ENCODE measurements at places on chromosomes 16 and 17.

DNA sequence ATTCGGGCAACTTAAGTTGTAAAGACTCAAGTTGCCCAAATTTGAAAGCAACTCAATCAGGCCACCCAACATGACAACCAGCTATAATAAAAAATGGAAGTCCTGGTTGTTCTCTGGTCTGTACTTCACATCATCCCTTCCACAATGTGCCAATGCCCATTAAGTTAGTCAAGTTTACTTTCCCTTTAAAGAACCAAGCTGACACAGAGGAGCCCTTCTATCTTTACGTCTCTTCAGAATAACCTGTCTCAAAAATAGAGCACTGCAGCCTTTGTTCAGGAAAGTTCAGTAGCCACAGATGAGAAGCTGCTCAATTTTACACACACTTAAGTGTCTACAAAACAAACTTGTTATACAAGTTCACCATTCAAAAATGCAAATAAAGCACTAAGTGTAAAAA lies 75.1 kb upstream of the C17orf78 start:
- DNase-seq: no peak

- DNase-seq: no peak
Observed at GRCh38 chr16:19135201-19135842, 21.6 kb downstream of the ITPRIPL2 start.

- DNase-seq: no peak
Observed at GRCh38 chr17:29949696-29950095, 8.3 kb downstream of the EFCAB5 start.

DNA sequence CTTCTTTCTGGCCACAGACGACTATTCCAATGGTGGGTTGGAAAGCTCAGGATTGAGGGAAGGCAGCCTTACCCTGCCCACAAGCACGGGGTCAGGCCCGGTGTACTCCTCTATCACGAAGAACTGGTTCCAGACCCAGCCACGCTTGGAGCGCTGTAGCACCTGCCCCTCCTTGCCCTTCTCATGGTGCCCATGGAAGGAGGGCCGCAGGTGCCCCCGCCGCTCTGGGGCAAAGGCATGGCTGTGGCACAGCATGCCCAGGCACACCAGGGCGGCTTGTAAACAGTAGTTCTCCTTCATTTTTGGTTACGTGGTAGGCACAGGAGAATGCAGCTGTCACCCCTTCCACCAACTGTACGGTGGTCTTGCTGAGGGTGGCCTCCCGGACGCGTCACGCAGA lies 117.3 kb downstream of the CDH11 start:
- no peak for DNase-seq

- DNase-seq: no peak
Observed at GRCh38 chr16:3946604-3947180, 66.2 kb upstream of the CREBBP start.

DNA sequence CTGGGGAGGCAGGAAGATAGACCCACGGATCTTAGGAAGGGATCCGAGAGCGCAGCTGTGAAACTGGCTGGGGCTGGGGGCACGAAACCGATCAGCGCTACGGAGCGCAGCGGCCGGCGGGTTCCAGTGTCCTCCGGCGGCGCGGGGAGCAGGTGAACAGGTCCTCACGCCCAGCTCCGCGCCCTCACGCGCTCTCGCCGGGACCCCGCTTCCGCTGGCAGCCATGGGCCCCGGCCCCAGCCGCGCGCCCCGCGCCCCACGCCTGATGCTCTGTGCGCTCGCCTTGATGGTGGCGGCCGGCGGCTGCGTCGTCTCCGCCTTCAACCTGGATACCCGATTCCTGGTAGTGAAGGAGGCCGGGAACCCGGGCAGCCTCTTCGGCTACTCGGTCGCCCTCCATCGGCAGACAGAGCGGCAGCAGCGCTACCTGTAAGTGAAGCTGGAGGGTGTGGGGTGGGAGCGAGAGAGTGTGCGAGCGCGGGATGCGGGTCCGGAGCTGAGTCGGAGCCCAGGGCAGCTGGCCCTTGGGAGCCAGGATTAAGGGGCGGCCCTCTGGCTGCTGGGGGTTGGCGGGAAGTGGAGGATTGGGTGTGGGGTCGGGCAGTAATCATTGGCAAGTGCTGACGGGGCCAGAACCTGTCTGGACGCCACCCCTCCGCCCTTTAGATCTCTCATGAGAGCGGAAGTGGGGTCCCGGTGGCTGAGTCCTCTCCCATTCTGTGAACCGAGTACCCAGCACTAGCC lies 479 bp downstream of the ITGA3 start:
- DNase-seq: peak; percentile 29

- DNase-seq: no peak
Observed at GRCh38 chr17:81682565-81683207, 911 bp downstream of the ARL16 start.

- DNase-seq: no peak
Observed at GRCh38 chr17:36132421-36132831, 28.8 kb downstream of the CCL4 start.

GRCh38 chr16:80570106-80570478 lies 29.3 kb downstream of the DYNLRB2 start:
- DNase-seq: no peak

DNA sequence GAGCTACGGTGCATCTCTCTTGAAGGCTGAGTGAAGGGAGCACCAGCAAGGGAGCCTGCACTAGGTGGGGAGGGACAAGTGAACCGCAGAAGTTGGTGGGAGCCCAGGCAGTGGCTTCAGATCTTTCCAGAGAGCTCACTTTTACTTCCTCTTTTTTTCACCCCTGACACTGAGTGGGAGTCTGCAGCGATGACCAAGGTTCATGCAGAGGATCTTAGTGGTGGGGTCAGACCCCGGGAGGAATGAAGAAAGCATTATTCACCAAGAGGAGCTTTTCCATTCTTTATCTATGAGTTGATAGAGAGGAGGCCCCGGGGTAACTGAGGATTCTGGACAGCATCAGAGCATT lies 3.0 kb upstream of the CCL2 start:
- DNase-seq: no peak

GRCh38 chr17:74512624-74513091 lies 18.6 kb downstream of the CD300LB start:
- no peak for DNase-seq

DNA sequence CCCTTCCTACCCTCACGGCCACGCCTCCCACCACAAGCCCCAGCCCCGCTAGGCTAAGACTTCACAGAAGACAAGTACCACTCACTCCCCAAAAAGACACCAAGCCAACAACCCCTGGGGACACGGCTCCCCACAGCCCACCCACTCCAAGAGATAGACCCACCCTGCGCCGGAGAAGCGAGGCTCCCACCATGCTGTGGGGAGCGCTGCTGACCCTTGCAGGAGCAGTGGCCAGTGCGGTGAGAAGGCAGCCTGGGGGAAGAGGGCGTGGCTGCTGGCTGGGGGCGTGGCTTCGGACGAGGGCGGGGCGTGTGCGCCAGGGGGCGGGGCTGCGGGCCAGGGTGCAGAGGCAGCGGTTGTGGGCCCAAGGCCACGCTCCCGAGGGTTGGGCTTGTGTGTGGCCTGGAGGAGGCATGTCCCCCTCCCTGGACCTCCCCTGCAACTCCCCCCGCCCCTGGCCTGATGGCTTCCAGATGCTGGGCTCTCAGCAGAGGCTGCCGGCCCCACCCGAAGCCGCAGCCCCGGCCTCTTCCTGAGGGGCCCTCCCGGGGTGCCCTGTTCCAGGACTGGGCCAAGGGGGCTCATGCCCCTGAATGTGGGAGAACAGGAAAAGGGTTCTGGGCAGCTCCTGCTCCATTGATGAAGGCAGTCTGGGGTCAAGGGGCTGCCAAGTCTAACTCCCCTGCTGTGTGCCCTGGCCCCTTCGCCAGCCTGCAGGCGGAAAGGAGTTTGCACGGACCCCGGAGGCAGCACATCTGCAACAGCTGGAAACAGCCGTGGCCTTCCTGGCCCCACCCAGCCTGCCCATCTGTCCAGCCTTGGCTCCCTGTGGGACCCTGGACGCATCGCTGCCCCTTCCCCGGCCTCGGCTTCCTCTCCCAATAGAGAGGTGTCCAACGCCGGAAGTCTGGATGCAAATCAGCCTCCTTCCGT lies 9.1 kb downstream of the TFAP4 start:
- no peak for DNase-seq

GRCh38 chr16:72443809-72444208 lies 271.9 kb upstream of the PMFBP1 start:
- no peak for DNase-seq

- no peak for DNase-seq
Observed at GRCh38 chr16:71630808-71631207, 4.8 kb downstream of the MARVELD3 start.

DNA sequence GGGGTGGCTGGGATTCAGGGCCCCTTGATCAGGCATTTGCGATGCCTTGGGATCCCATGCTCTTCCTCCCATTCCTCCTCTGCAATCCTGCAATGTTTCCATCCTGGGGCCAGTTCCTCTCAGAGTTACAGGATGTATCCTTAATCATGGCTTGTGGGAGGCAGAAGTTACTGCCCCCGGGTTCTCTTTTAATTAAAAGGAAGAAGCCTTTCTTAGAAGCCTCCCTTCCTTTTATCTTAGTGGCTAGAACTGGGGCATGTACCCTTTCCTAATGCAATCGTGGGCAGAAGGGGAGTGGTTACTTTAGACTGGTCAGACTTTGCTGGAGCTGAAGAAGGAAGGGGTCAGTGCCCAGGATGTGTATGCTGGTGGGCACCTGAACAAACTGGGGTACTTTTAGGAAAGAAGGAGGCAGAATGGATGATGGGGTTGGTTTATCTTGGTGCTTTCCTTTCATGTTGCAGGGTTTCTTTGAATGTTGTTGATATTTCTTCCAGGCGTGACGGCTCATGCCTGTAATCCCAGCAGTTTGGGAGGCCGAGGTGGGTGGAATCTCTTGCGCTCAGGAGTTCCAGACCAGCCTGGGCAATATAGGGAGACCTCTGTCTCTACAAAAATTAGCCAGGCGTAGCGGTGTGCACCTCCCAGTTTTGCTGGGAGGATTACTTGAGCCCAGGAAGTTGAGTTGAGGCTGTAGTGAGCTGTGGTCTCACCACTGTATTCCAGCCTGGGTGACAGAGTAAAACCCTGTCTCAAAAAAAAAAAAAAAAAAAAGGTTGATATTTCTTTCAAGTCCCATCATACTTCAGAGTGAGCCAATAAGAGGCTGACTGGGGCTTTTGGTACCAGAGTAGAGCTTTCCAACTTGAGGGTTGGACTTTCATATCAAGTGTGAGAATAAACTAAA lies 13.2 kb upstream of the SPN start:
- DNase-seq: no peak

- no peak for DNase-seq
Observed at GRCh38 chr16:65002265-65002664, 119.6 kb downstream of the CDH11 start.

- peak; percentile 68 for DNase-seq
Observed at GRCh38 chr17:38559051-38559879, 46.5 kb downstream of the SRCIN1 start.

- DNase-seq: no peak
Observed at GRCh38 chr17:63537001-63537400, 13.3 kb upstream of the DCAF7 start.

- DNase-seq: no peak
Observed at GRCh38 chr17:6241996-6242395, 171.8 kb downstream of the WSCD1 start.

- no peak for DNase-seq
Observed at GRCh38 chr16:25138130-25138529, 26.6 kb downstream of the LCMT1 start.

DNA sequence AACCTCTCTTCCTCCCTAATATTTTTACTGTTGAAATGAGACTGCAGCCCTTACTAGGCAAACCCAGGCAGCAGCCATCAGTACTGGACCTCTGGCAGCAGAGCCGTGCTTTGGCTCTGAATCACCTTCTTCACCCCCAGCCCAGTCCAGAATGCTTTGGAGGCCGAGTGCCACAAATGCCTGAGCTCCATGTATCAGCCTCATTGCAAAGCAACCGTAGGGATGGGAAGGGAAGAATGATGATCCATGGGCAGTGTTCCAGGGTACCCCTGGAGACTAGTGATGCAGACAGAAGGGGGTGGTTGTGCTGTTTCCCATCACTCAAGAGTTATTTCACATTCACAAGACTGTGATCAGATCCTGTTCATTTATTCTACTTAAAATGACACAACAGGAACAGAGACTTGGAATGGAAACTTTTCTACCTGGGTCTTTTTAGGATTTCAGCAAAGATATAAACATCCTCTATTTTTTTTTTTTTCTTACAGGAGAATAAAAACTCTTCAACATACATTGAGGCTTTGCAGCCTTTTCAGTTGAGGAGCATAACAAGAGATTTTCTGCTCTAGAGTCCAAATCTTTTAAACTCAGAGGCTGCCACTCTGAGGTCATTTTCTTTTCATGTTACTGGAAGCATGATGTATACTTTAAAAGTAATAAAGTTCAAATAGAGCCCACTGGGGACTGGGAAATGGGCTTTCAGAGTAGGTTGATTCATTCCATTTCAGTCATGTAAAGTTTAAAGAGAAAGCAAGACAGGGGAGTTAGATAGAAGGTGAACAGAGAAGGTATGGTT lies 138.3 kb downstream of the KCNJ2 start:
- no peak for DNase-seq

GRCh38 chr16:3781421-3781820 lies 64.1 kb upstream of the TRAP1 start:
- DNase-seq: no peak

DNA sequence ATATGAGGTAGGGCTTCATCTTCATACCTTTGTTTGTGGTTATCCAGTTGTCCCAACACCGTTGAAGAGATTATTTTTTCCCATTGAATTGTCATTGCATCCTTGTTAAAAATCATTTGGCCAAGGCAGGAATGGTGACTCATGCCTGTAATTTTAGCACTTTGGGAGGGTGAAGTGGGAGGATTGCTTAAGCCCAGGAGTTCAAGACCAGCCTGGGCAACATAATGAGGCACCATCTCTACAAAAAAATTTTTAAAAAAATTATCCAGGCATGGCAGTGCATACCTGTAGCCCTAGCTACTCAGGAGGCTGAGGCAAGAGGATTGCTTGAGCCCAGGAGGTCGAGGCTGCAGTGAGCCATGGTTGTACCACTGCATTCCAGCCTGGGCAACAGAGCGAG lies 223.9 kb downstream of the TANC2 start:
- no peak for DNase-seq

GRCh38 chr17:46976626-46977270 lies 2.3 kb downstream of the RPRML start:
- no peak for DNase-seq

DNA sequence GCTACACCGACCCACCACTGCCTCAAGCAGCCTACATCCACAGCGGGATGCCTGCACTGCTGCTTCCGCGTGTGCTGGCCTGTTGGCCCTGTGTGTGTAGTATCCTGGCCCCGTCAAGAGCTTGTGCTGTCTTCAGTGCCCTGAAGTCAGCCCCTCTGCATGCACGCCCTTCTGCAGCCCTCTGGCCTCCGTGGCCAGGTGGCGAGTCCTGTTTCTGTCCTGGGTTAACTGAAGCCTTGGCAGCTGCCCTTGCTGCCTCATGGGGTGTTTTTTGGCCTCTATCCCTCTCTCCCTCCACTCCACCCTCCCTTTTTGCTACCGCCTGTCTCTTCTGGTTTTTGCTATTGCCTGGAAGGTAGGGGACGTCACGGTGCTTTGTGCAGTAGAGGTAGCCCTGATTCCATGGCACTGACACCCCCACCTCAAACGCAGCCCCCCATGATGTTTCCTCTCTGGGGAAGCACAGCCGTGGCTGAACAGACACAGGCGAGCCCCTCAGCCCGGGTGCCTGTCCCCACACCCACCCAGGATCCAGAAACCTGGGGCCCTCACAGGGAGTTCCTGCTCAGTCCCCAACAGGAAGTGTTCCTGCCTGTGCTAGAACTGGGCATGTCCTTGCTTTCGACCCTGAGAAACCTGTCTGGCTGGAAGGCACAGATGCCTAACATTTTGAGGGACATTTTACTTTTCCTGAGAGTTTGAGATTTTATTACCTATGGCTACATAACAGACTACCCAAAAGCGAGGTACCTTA lies 18.8 kb upstream of the AMZ2 start:
- DNase-seq: no peak
